ENCODE measurements at places on chromosomes 7 and 10.

GRCh38 chr7:73894733-73895551 is 34.0 kb downstream of the TMEM270 start:
- no peak for DNase-seq

- DNase-seq, result no peak
Observed at GRCh38 chr7:133705596-133705995, 421.5 kb upstream of the LRGUK start.

DNA sequence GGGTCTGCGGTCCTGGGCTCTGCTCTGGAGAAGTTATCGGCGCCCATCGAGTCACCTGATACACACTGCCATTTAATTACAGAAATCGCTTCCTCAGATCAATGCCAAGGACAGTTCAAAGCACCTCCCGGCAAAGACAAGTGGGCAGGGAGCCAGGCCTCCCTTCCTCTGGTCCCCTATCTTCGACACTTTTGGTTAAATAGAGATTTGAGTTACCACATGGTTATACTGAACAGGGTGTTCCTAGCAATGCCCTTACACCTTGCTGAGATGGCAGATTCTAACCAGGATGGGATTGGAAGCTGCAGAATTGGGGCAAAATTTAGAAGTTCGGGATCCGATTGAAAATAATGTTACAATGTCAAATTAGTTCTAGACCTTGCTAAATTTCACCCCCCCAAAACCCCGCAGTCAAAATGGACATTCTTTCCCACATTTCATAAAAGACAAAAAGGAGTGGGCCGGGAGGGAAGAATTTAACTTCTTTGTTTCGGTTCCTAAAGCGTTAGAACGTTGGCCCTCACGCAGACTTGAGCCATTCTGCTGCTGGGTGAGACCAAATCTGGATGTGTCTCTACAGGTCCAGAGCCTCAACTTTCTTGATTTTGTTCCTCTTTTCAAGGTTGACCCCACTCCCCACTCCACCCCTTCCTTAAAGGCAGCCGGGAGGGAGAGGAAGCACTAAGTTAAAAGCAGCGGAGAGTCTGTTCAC is 2.2 kb upstream of the DLX5 start:
- no peak for DNase-seq

GRCh38 chr7:148921806-148922205 is 37.7 kb upstream of the EZH2 start:
- no peak for DNase-seq

DNA sequence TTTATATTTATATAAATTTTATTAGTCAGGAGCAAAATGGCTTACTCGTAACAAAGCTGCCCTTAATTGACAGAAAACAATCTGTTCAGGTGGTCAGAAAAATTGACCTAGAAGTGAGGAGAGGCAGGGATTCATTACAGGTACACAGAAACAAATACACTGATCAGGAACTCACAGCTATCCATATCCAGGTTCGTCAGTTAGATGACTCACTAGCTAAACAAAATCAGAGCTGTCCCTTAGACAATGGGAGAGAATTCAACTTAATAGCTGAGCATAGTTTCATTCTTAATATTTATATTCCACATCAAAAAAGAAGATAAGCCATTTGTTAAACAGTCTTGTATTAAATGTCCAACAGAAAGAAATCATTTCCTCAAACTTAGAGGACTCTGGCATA is 41.7 kb downstream of the HYCC1 start:
- DNase-seq, result no peak

Measured in CD4-positive, alpha-beta T cell treated with Interleukin-10 for 1 hour (primary cell).